ENCODE measurements at places on chromosomes 11 and 22.

DNA sequence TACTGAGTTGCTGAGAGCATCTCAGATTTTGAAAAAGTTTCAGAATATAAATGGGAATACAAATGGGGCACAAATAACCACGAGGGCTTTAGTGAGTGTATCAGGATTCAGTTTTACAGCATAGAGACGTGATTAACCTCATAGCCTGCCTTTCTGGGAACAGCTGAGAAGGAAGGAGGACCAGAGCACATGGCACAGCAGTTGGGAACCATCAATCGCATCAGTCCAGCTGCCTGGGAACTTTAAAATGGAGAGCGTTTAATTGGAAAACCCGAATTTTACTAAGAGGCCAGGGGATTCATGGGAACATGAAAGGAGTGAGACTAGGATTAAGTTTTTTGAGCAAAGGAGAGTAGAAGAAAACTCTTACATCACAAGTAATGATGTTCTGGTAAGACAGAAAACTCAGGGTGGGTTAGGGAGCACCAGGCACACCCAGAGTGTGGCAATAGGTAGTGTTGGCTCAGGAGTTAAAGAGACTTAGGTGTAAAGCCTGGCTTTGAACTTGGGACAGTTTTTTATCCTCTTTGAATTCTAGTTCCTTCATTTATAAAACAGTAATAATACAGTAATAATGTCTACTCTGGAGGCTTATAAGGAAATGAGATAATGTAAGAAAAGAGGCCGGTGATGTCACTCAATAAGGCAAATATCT, 40.2 kb downstream of the FZD4 start:
- DNase-seq = no peak

DNA sequence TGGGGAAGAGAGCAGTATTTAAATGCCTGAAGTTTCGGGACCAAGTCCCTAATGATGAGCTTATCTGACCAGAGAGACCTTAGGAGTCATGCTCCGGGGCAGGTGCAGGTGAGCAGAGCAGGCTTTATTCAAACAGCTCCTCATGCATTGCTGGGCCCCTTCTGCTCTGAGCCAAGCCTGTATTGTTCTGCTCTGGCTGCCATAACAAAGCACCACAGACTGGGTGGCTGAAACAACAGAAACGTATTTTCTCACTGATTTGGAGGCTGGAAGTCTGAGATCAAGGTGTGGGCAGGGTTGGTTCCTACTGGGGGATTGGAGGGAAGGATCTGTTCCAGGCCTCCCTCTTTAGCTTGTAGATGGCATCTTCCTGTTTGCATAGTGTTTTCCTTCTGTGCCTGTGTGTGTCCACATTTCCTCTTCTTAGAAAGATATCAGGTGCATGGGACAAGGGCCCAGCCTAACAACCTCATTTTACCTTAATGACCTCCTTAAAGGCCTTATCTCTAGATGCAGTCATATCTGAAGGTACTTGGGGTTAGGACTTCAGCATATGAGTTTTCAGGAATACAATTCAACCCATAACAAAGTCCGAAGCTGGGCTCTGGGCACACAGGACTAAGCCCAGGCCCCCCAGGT, 97.1 kb upstream of the PARVA start:
- peak; percentile 2 for DNase-seq

DNA sequence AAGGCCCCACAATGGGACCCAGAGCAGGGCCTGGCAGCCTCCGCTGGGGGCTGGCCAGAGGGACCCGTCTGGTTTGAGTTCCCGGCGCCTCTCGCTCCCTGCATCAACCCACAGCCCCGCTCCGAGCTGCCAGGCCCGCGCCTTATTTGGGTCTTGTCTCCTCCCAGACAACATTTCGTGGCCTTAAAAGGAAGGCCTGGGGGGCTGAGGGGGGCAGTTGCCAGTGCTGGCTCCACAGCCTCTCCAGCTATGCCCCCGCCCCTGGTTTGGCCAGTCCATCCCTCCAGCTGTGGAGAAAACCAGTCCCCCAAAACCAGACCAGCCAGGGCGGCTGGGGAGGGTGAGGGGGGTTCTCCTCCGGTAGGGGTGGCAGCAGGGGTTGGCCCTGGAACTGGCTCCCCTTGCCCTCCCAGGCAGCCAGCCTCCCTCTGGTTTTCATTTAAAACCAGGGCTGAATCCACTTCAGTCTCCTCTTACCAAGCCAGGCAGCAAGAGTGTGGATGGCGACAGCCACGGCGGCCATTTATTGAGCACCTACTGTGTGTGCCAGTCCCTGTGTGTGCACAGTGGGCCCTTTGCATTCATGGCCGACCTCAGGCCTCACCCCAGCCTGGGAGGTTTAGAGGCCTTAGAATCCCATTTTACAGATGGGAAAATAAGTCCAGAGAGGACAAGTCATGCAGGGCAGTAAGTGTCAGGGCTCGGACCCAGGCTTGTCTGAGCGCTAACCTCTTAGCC, 18.6 kb downstream of the EMID1 start:
- DNase-seq = no peak

GRCh38 chr11:8202516-8203413, 33.9 kb upstream of the RIC3 start:
- no peak for DNase-seq

DNA sequence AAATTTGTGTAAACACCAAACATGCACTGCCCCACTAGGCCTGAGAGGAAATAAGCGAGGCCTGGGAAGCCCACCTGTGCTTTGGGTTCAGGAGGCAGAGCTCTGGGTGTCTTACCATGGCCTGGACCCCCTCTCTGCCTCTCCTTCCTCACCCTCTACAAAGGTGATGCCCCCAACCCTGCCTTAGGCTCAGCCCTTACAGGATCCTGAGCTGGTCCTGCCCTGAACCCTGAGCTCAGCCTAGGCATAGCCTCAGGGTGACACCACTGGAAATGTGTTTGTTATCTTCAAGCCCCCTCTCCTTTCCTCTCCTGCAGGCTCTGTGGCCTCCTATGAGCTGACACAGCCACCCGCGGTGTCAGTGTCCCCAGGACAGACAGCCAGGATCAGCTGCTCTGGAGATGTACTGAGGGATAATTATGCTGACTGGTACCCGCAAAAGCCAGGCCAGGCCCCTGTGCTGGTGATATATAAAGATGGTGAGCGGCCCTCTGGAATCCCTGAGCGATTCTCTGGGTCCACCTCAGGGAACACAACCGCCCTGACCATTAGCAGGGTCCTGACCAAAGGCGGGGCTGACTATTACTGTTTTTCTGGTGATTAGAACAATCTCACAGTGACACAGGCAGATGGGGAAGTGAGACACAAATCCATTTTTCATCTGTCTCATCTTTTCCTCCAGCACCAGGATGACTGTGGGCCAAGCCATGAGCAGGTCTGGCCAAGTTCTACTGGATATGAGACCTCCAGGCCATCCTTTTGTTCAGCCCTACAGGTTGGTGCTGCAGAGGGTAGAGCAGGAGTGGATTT, 117.8 kb downstream of the GGTLC2 start:
- no peak for DNase-seq

GRCh38 chr22:29393019-29393608, 4.7 kb upstream of the AP1B1 start:
- peak; percentile 25 for DNase-seq

- no peak for DNase-seq
Observed at GRCh38 chr11:71263386-71263785, 11.0 kb upstream of the SHANK2 start.

DNA sequence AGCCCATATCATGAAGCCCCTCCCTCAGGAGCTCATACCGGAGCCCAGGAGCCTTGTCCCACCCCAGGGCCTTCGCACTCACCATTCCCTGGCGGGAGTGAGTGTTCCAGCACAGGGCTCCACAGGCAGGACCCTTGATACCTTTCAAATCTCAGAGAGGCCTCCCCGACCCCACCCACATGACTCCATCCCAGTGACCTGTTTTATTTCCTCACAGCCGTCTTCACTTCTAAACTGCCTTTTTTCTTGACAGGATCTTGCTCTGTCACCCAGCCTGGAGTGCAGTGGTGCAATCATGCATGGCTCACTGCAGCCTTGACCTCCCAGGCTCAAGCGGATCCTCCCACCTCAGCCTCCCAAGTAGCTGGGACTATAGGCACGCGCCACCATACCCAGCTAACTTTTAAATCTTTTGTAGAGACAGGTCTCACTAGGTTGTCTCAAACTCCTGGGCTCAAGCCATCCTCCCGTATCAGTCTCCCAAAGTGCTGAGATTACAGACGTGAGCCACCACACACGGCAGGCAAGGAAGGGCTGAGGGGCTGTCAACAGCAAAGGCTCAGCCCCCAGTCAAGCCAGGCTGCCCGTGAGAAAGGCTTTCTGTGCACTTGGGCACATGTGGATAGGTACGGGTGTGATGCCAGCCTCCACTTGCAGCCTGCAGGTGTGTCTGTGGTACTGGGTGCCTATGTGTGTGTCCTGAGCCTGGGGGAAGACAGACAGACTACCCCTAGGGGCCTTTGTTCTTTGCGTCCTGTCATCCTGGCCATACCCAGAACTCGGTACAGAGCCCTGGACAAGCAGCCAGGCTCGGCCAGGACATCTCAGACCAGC, 9.3 kb downstream of the RPL3 start:
- DNase-seq = no peak

DNA sequence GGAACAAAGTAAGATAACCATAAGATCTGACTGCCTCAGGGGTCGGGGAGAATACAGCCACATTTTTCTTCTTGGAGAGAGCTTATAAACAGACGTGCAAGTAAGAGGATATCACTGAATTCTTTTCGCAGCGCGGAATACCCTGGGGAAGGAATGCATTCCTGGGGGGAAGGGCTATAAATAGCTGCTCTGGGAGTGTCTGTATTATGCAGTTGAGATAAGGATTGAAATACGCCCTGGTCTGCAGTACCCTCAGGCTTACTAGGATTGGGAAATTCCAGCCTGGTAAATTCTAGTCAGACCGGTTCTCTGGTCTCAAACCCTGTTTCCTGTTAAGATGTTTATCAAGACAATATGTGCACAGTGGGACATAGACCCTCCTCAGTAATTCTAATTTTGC, 1491.7 kb upstream of the RAG2 start:
- no peak for DNase-seq

DNA sequence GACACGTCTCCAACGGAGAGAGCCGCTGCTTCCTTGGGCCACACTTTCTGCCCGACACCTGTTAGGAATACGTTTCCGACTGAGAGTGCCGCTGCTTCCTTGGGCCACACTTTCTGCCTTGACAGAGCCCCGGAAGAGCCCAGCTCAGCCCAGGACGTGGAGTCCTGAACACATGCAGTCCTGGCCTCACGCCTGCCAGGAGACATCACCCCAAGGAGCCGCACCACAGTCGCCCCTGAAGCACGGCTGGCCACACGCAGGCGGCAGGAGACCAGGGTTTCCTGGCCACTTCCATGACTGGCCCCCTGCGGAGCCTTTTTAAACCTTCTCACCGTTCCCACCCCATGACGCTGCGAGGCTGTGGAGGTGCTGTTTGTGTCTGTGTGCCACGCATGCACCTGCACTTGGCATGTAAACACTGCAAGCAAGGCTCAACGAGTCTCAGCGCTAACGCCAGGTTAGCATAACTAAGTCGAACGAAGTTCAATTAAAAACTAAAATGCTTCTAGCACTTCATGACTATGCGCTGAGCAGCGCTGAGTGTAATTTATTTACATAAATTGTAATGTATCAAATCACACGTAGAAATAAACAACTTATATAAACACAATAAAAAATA, 8.8 kb downstream of the TOLLIP start:
- DNase-seq = no peak

DNA sequence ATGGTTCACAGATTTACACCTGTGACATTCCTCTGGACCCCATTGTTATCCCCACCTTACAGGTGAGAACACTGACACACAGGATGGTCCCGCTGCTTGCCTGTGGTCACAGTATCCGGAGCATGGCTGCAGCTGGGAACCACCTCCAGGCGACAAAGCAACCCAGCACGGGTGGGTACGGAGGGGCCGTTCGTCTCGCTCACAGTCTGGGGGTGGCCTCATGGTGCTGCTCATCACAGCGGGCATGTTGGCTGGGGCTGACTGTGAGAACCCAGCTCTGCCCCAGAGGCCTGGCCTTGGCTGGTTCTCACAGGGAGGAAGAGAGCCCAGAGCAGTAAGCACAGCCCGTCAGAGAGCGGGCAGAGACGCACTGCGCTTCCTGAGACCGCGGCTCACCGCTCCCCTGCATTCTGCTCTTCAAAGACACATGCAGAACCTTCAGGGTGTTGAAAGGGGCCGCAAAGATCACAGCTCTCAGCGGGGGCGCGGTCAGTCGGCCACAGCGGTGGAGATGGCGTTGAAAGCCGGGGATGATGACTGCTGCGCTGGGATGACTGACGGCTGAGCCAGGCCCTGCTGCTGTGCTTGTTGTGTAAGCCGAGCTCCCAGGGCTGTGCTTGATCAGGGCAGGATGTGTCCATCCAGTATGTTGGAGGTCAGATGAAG, 423.0 kb downstream of the BRD1 start:
- DNase-seq = no peak

DNA sequence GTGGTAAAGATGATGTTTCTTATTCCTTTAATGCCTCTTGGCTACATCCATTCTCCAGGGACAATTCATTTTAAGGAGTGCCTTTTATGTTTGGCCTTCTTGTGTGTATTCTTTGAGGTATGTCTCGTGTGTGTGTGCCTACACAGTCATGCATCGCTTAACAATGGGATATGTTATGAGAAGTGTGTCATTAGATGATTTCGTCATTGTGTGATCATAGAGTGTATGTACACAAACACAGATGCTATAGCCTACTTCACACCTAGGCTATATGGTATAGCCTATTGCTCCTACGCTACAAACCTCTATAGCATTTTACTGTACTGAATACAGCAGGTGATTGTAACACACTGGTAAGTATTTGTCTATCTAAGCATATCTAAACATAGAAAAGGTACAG, 23.0 kb downstream of the ZNF202 start:
- no peak for DNase-seq

GRCh38 chr11:3073029-3073435, 15.8 kb upstream of the CARS1 start:
- no peak for DNase-seq
